ENCODE measurements at places on chromosomes 16 and 17.

DNA sequence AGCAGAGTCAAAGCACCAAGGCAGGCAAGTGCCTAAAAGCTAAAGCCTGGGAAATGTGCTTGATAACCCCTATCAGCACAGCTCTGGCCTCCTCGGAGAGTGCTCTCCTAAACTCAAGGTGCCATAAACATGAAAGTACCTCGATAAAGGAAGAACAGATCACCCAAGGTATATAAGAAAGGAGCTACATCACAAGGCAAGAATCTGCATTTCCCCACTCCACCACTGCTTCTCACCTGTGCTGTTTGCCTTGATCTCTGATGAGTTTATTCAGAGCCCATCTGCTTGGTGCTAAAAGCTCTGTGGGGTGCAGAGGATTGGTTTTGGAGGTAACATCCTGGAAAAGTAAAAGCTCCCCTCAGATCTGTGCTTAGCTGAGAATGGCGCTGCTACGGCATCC lies 449.5 kb upstream of the CDH5 start:
- DNase-seq: no peak

GRCh38 chr16:86960266-86960665 lies 356.9 kb downstream of the C16orf95 start:
- DNase-seq: no peak

DNA sequence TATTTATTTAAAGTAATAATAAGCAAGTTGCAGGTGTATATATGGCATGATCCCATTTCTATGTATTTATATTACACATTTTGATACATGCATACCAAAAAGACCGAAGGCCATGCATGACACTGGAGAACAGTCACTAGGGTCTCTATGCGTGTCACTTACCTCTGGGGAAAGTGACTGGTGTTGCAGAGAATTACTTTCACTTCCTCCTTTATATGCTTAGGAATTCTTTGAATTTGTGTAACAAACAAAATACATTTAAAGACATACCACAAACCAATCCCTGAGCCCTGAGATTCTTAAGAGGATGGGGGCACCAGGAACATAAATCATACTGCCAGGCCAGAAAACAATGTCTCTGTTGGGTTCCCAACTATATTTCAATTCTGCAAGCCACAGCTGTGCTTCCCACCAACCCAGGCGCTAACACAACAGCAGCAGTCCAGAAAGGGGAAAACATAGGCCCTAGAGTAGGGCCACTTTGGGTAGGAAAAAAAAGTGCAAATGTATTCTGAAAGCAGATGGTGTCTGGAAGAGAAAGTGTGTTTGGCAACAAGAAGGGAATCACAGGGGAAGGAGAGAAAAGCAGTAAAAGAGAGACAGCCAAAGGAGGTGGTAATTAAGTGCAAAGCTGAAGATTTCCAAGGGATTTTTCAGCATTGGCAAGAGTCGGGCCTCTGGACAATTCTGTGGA lies 24.5 kb upstream of the HYDIN start:
- DNase-seq: peak; percentile 60

DNA sequence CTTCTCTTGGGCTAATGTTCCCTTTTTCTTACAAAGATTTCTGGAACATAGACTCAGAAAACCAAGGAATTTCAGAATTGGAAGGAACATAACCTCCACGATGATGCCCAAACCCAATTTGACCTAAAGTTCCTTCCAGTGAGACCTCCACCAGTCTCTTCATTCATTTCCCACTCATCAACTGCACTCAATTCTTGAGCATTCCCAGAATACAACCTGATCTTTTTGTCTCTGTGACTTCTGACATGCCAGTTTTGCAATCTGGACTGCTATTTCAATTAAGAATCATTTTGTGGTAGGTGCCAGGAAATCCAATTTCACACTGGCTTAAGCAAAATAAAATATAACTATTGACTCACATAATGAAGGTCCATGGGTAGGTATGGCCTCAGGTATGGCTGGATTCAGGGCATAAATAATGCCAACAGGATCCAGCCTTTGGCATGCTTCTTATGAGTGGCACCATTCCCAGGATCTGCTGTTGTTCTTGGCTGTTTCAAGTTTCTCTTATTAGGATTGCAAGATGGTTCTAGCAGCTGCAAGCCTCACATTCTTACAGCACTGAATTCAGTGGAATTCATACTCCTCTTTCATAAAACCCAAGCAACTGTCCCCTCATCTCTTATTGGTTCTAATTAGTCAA lies 184.3 kb downstream of the HS3ST4 start:
- peak; percentile 63 for DNase-seq

GRCh38 chr16:9922441-9922840 lies 259.8 kb downstream of the GRIN2A start:
- no peak for DNase-seq

DNA sequence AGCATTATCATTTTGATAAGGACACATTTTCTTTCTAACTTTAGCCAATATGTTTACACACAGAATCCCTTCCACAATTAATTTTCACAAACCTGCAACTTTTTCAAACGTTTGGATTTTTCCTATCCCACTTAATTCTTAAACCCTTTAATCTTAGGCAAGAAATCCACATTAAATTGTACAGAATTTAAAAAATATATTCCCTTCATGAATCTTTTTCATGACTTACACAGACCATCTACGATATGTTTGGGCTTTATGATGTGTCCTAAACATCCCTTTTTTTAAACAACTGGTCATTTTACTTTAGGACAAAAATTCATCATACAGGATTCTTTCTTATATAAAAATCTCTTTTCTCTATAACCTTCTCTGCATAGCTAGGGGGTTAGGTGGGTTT lies 241.5 kb upstream of the CNTNAP4 start:
- DNase-seq: no peak

- peak; percentile 59 for DNase-seq
Measured at GRCh38 chr16:56950881-56951771, 10.6 kb upstream of the CETP start.

DNA sequence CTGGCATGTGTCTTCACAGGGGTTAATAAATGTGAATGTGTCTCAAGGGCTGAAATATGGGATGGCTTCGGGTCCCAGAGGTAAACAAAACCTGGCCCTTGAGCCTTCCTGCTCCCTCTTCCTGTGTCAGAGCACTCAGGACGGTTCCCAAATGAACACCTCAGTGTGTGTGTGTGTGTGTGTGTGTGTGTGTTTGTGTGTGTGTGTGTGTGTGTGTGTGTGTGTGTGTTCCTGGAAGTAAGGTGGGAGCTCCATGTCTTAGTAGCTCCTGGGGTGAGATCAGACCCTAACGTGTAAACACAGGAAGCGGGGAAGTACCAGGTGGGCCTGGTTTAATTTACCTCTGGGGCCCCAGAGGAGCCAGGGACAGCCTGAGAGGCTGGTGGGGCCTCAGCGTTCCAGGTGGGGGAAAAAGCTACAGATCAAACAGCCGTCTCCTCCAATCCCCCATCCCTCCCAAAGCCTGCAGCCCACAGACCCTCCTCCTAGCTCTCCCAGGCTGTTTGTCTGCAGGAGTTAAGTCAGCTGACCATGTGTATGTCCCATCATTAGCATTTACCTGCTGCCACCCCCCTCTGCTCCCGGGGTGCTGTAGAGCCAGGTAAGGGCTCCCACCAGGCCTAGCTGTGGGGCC lies 6.1 kb downstream of the KIF19 start:
- DNase-seq: no peak

- DNase-seq: no peak
Measured at GRCh38 chr16:23434380-23434779, 18.6 kb downstream of the COG7 start.

- DNase-seq: no peak
Measured at GRCh38 chr16:78368121-78369102, 269.0 kb downstream of the WWOX start.

DNA sequence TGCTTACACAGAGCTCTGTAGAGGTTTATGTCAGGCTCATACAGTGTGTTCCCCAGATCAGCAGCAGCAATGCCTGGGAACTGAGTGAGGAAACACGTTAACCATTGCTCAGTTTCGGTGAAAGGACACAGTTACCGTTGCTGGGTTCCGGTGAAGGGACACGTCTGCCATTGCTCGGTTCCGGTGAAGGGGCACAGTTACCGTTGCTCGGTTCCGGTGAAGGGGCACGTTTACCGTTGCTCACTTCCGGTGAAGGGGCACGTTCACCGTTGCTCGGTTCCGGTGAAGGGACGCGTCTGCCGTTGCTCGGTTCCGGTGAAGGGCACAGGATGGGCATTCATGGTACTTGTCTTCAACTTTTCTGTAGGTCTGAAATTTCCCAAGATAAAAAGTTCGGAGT lies 81.7 kb downstream of the MRM3 start:
- no peak for DNase-seq

DNA sequence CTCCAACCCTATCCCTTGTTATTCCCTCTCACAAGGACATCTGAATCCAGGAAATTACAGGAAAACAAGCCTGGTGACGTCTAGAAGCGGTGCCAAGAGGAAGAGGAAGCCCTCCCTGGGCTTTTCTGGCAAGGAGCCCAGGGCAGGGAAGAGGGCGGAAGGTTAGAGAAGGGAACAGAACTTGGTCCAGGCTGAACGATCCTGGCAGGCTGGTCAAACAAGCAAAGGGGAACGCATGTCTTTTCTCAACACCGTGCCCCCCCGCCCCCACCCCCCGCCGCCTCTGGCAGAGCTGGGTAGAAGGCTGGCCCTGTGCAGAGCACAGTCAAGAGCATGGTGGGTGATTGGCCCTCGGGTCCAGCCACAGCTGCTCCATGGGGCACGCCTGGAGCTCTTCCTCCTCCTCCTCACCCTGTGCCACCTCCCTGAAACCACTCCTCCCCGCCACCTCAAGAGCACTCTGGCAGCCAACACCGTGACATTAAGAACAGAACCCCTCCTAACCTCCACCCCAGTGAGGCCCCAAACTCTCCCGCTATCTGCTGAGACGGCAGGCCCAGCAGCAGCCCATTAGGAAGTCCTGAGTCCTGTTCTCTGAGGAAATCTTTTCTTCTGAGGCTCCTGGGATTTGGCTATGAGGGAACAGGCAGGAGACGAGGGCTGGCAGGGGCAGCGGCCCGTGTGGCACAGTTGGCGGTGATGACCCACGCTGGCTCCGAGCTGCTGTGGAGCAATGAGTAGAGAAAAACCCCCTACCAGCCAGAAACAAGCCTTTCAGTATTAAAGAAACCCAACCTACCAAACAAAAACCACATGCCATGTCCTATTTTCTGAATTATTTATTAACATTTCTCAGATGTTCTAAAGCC lies 7.3 kb downstream of the C16orf86 start:
- DNase-seq: peak; percentile 65

DNA sequence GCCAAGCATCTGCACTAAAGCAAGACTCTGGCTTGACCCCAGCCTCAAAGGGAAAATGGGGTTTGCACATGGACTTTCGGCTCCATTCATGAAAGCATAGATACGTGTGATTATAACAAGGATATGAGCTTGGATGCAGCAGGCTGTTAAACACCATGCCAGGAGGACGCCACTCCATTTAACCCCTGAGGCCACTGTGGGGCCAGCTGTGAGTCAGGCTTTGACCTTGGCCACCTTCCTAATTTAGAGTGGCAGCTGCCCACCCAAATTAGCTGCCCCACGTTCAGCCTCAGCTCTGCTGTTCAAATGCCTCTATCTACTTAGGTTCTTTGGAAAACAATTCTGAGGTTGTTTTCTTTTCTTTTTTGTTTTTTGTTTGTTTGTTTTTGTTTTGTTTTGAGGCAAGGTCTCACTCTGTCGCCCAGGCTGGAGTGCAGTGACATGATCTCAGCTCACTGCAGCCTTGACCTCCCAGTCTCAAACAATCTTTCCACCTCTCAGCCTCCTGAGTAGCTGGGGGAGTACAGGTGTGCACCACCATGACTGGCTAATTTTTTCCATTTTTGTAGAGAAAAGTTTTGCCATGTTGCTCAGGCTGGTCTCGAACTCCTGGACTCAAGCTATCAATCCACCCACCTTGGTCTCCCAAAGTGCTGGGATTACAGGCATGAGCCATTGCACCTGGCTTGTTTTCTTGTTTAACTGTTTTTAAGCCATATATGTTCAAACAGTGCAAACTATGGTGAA lies 23.2 kb upstream of the KIFC3 start:
- DNase-seq: no peak

DNA sequence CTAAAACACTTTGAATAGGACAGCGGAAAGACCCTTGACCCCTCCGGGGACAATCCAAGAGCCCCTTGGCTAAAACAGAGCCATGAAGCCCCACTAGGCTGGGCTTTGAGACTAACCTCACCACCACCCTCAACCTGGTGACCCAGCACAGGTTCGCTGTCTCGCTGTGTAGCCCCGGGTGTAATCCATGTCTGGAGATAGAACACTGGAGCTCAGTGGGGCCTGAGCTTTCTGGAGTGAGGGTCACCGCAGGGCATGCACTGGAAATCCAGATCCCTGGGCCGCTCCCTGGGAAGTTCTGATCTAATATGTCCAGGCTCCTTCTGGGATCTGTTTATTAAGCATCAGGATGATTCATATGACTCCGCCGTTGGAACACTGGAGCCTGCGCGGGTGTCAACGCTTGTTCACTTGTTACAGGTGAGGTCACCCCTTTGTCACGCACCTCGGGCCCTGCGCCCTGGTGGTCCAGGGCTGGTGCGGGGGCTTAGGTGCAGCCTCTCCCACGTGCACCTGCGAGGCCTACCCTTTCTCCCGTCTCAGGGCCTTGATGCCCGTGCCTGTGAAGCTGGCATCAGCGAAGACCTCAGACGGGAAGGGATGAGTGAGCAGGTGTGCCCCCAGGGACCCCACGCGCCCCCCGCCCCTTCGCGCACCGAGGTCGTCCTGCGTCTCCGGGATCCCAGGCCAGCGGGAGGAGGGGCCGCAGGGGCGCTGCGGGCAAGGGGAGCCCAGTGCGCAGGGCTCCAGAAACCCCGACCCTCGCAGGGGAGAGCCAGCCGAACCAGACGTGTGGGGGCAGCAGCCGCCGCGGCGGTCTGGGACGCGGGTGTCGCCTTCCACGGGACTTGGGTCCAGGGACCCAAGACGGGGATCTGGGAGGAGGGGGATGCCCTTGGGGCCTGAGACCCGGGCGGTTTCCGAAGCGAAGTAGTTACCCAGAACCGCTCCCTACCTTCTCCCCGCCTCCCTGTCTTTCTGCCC lies 224.1 kb upstream of the FOXF1 start:
- no peak for DNase-seq

- no peak for DNase-seq
Measured at GRCh38 chr16:3007957-3008689, 4.6 kb upstream of the CLDN9 start.

DNA sequence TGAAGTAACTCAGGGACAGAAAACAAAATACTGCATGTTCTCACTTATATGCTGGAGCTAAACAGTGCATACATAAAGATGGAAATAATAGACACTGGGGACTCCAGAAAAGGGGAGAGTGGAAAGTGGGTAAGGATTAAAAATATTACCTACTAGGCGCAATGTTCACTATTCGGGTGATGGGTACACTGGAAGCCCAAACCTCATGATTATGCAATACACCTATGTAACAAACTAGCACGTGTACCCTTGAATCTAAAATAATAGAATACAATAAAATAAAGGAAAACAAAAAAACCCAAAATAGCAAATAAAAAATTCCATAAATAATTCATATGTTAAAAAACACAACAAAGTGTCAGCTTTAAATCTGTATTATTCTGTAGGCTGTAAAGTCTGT lies 56.9 kb downstream of the MAP2K6 start:
- no peak for DNase-seq

GRCh38 chr16:19601083-19601976 lies 45.8 kb downstream of the VPS35L start:
- DNase-seq: peak; percentile 35

All from femur (tissue), 1 donor.